ENCODE measurements at places on chromosomes 7 and 10.
A peak's percentile ranks its signal among the peaks of the same experiment; 100 is the strongest.

DNA sequence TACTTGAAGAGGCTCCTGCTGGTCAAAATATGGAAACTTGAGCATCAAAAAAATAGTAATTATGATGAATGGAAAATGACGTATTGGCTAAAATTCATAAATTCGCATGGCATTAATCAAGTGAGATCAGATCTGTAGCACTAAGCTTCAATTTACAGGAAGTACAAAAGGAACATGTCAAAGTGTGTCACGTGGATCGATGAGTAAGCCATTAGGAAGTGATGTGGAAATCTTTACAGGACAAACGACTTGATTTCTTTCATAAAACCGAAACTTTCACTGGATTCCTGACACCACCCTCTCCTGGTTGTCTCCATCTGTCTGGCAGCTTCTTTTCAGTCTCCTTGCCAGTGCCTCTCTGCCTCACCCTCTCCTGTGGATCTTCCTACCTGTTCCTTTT, 25.8 kb downstream of the AKR1C8 start:
- no peak for DNase-seq
- no peaks in the 10 kb centered on the region for H3K4me1 ChIP-seq
- no peak overlapping the region for H3K27ac ChIP-seq
- no peak overlapping the region for H3K4me3 ChIP-seq
- no peaks in the 10 kb centered on the region for H3K36me3 ChIP-seq

GRCh38 chr7:18913106-18913505, 204.3 kb downstream of the TWIST1 start:
- no peak overlapping the region for H3K27ac ChIP-seq
- H3K36me3 ChIP-seq, result no peaks in the 10 kb centered on the region
- no peak overlapping the region for H3K4me3 ChIP-seq
- no peak for DNase-seq

GRCh38 chr10:24778298-24778697, 54.6 kb upstream of the ARHGAP21 start:
- no peak for DNase-seq
- H3K27me3 ChIP-seq, result no peaks in the 10 kb centered on the region

- H3K4me1 ChIP-seq, result no peaks in the 10 kb centered on the region
- DNase-seq, result peak; percentile 71
- no peak overlapping the region for H3K27ac ChIP-seq
- H3K36me3 ChIP-seq, result no peaks in the 10 kb centered on the region
Observed at GRCh38 chr10:133324198-133324792, 12.4 kb downstream of the CALY start.

All from psoas muscle (tissue), 8 donors.